ENCODE measurements at places on chromosomes 3 and 15.

DNA sequence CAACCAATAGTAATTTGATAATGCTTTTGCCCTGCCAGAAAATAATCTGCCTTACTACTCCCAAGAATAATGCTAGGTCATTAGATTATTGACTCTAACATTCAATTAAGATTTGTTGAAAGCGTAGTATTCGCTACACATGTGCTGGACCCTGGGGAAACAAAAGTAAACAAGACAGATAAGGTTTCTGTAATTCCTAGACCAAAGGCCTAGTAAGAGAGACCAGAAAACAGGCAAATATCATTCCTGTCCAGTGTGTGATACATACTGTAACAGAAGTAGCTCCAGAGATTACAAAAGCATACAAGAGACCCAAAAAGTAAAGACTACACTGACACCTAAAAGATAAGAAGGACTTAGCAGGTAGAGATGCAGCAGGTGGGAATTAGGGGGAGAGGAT lies 60.8 kb downstream of the PLOD2 start:
- no peak for DNase-seq

DNA sequence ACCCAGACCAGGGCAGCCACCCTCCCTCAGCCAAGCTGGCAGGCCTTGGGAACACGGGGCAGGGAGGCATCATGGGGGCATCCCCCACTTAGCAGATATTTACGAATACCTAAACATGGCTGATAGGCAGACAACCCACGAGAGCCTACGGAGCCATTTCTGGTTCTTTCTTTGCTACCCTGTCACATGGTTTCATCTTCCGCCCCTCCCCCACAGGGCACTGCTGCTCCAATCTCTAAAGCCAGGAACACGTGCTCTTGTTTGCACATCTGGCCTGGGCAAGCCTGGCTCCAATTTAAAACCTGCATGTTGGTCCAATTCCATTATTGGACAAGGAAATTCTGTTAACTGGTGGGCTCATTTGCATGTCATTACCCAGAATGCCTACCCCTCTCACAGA lies 447.4 kb upstream of the NR2F2 start:
- DNase-seq: no peak

- DNase-seq: peak; percentile 61
Measured at GRCh38 chr3:39809181-39809994, at the start of gene MYRIP. Gene MYRIP (plus strand): TSS chr3:39809609. CDS start chr3:39900817, 91,208 bp downstream.

- no peak for DNase-seq
Measured at GRCh38 chr15:80518522-80518921, 114.3 kb downstream of the ARNT2 start.

DNA sequence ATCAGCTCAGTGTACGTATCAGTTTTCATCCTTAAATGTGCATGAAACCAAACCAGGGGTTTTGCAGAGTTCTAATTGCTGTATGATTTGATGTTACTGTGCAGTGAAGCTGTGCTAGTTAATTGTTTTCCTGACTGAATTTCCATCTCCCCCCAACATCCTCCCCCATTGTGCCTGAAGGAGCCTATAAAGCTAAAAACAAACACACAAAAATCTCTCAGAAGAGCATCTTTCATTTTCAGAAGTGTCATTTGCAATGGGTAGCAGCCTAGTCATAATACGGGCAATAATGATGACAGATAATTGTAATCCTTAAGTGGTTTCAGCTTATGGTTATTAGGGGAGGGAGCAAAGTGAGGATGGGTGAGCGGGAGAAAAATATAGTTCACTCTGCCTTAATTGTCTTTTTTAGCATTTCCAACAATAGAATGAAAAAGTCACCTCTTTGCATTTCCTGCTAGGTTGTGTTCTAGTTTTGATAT lies 207.9 kb upstream of the TBL1XR1 start:
- DNase-seq: no peak

GRCh38 chr3:161884830-161885229 lies 388.2 kb downstream of the OTOL1 start:
- DNase-seq: no peak

DNA sequence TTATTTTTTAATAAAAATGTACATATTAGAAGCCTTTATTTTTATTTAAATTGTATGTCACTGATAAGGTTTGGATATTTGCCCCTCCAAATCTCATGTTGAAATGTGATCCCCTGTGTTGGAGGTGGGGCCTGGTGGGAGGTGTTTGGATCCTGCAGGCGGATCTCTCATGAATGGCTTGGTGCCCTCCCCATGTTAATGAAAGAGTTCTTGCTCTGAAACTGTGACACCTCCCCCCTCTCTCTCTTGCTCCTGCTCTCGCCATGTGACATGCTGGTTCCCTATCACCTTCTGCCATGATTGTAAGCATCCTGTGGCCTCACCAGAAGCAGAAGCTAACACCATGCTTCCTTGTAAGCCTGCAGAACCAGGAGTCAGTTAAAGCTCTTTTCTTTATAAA lies 13.0 kb downstream of the AGTR1 start:
- DNase-seq: no peak

- DNase-seq: no peak
Measured at GRCh38 chr3:43534675-43535074, 87.1 kb downstream of the ANO10 start.

GRCh38 chr3:125108833-125109535 lies 53.2 kb upstream of the HEG1 start:
- DNase-seq: no peak

- DNase-seq: no peak
Measured at GRCh38 chr3:72379500-72380187, 468.6 kb downstream of the SHQ1 start.

- DNase-seq: no peak
Measured at GRCh38 chr3:115384381-115384780, 237.3 kb upstream of the ZBTB20 start.

GRCh38 chr3:82654708-82655107 lies 893.3 kb upstream of the GBE1 start:
- DNase-seq: no peak

- no peak for DNase-seq
Measured at GRCh38 chr3:62095756-62096155, 277.6 kb downstream of the FEZF2 start.

DNA sequence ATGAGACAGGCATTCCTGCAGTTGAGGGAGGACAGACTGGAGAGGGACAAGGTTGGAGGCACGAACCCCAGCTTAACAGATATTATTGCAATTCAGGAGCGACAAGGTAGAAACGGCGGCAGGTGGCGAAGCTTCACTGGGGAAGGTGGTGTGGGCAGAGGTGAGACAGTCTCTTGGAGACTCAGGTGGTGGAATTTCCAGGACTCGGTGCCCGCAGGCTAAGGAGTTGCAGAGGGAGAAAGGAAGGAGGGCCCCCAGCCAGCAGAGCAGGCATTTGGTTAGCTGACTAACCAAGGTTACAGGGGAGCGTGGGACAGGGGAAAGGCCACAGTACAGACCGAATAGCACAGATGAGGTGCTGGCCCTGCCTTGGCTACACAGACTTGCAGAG lies 3.0 kb downstream of the FAM174B start:
- no peak for DNase-seq

DNA sequence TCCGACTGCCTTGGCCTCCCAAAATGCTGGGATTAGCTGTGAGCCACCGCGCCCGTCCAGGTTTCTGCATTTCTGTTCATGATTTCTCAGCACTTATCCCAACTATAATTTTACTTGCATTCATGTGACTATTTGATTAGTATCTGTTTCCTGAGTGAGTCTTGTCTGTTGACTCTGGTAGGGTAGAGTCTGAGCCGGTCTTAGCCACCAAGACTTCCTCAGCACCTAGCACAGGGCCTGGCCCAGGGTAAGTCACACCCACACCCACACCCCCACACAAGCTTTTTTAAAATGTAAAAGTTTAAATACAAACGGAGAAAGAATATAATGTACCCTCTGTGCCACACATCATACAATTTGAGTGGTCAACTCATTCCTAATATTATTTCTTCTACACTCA lies 3.1 kb upstream of the SPATA12 start:
- no peak for DNase-seq

DNA sequence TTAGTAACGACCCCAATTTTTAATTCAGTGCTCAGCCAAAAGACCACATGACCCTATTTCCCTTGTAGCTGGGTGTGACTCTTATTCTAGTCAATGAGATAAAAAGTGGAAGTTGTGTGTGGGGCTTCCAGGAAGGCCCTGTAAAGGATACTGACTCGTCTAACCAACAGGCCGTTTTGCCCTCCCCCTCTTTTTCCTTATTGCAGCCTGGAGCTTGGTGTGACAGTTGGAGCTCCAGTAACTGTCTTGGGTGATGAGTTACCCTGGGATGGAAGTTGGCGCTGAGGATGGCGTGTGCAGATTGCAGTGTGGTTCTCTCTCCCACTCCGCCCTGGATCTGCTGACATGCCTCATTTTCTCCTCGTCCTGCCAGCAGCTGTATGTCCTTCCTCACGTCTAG lies 209.3 kb upstream of the PROK2 start:
- no peak for DNase-seq

GRCh38 chr3:27089068-27089467 lies 280.1 kb downstream of the NEK10 start:
- DNase-seq: peak; percentile 24

DNA sequence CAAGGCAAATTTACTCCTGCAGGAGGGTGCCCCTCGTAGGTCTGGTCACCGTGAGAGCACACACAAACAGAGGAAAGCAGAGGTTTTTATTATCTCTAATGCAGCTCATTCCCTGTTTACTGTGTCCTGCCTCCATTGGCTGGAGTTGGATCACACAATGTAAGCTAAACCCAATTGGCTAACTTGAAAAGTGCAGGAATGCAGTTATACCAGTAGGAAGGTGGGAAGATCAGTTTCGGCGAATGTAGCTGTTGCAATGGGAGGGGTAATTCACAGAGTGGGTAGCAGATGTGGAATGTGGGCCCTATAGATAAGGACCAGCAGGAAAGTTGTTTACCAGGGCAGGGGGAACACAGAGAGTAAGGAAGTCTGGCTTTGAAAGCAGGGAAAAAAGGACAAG lies 42.5 kb upstream of the NPAP1 start:
- DNase-seq: no peak

- no peak for DNase-seq
Measured at GRCh38 chr3:72183489-72183888, 398.5 kb upstream of the PROK2 start.

GRCh38 chr3:71130471-71131374 lies 452.8 kb downstream of the FOXP1 start:
- peak; percentile 51 for DNase-seq

DNA sequence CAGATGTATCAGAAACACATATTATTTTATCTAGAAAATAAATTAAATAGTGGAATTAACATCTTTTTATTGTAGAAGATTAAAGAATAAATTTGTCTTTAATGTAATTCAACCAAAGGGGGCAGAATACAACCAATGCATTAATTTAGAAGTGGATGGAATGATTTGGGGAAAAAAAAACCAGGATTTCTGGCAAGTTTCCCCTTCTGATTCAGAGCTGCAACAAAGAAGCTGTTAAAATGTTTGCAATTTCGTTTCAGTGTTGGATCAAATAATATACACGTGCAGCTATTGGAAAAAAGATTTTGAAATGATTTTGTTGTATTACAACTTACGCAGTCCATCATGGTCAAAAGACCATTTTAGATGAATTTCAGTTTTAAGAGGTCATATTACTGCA lies 71.6 kb upstream of the ZNF280D start:
- no peak for DNase-seq

GRCh38 chr3:122484985-122485384 lies 29.8 kb downstream of the KPNA1 start:
- no peak for DNase-seq

Measured in left ventricle myocardium inferior (tissue), 1 donor.